ENCODE measurements at places on chromosomes 2 and 18.

- DNase-seq, result no peak
Observed at GRCh38 chr18:55002261-55002660, 43.0 kb upstream of the CCDC68 start.

- DNase-seq, result no peak
Observed at GRCh38 chr2:217951091-217951490, 51.7 kb downstream of the TNS1 start.

DNA sequence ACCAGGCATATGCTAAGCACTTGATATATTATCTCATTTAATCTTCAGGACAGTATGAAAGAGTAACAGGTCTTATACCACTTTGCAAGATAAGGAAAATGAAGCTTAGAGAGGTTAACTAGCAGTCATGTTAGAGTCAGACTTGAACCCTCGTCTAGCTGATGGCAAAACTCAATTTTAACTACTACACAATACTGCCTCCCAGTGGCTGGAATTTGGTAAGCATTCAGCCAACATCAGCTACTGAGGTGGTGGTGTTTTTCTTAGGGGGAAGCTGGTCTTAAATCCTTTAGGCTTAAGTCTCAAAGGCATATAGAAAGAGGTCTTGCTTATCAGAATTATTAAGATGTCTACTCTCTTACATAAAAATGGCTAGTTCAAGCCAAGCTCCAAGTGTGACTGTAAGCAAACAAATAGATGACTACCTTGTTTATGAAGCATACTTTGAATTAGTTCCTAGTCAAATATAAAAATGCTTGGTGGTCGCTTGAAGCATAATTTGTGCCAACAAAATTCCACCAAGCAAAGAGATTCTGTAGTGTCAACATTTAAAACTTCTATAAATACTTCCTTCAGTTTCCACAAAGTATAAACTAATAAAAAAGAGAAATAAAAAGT, 325.4 kb upstream of the FIGN start:
- DNase-seq, result no peak

DNA sequence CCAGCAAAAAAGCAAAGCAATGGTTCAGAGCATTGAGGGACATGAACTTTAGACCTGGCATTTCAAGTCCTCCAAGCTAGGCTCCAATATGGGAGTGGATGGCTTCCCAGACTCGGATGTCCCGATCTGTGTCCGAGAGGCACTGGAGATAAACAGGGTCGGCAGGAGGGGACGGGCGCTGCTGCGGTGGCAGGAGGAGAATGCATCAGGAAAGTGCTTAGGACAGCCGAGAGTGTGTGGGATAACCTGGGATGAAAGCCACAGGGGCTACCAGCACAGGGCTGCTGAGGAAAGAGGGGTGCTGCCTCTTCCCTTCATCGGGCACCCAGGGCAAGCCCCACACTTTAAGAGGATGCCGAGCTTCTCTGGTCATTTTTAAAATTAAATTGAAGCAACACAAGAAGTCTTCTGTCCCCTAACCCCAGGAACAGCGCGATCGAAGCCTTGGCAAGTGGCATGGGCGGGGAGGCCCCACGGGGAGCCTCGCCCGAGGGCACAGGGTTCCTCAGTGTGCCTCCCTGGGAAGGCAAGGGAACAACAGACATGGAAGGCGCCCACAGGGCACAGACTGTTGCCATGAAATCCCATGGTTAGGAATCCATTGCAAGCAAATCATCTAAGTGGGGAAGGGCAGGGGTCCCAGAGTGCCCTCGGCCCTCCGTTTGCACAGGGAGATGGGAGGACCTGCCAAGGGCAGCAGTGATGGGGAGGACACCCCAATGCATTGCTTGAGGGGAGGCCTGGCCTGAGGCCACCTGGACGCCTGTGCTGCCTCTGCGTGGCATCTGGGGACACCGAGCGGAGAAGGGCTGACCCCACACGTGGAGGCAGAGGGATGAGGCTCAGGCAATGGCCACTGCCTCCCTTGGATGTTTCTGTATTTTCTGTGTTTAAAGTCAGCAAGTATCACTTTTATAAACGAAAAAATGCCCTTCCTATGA, 78.5 kb upstream of the GPC1 start:
- DNase-seq, result no peak

DNA sequence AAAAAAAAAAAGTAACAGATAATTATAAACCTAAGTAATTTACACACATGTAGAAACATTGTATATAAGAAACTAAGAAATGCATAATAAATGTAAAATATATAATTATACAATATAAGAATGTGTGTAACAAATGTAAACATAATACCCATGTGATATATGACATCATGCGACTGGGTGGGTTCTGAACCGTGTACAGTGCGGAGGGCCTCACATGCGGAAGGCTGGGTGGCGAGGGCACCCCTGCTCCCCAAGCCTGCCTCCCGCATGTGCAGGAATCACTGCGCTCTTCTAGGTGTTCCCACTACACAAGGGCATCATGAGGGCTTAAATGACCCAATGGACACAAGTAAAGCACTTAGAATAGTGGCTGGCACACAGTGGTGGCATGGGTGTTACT, 2.0 kb downstream of the PTPN18 start:
- no peak for DNase-seq

- no peak for DNase-seq
Observed at GRCh38 chr2:72236445-72237067, 88.9 kb upstream of the CYP26B1 start.

GRCh38 chr18:58609536-58609993, 19.3 kb downstream of the ALPK2 start:
- no peak for DNase-seq

GRCh38 chr2:154452471-154452870, 246.0 kb upstream of the KCNJ3 start:
- DNase-seq, result no peak

GRCh38 chr2:154402213-154402612, 296.3 kb upstream of the KCNJ3 start:
- DNase-seq, result no peak

DNA sequence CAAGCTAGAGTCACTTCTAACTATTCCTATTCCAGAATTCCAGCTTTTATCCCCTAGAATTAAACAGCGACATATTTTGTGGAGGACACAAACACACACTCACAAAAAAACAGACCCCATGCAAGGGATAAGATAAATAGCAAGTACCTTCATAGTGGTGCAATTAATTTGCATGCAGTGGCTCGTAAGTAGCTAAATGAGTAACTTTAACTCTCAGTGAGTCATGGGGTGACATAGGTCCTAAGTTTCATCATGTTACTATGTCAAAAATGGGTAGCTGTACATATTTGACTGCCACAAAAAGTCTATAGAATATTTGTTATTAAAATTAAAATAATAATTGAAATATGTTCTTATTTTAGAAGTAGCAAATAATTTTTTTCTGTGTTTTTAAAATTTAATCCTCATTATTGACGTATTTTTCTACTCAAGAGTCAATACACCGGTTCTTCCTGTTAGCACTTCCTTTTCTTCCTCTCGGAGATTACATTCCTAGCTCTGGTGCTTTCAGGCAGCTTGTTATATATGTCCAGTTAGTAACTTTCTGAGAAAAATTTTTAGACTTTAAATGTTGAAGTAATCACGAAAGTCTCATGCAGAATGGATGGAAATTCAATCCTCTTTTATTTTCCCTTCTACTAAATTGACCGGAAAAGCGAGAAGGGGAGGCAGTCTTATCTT, 247.0 kb downstream of the KCNH7 start:
- no peak for DNase-seq

DNA sequence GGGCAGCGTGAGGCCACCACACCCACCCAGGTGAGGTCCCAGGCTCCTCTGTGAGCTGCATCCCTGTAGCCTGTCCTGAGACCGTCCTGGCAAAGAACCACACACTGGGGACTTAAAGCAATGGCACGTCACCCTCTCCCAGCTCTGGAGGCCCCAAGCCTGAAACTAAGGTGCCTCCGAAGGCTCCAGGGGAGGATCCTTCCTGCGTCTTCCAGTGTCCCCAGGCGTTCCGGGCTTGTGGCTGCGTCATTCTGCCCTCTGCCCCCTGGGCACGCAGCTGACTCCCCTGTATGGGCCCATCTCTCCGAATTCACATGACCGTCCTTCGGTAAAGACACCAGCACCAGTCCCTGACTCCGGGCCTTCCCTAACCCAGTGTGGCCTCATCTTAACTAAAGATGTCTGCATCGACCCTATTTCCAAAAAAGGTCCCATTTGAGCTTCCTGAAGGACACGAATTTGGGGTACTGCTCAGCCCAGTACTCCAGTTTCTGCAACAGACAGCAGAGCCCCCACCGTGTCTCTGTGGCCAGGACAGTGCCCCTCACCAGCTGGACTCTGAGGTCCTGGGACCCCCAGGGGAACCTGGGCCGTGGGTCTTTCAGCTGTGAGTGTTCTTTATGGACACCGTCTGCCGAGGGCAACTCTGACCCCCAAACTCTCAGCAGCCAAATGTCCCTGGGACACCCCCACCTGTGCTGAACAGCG, 75.2 kb upstream of the CTDP1 start:
- DNase-seq, result no peak

DNA sequence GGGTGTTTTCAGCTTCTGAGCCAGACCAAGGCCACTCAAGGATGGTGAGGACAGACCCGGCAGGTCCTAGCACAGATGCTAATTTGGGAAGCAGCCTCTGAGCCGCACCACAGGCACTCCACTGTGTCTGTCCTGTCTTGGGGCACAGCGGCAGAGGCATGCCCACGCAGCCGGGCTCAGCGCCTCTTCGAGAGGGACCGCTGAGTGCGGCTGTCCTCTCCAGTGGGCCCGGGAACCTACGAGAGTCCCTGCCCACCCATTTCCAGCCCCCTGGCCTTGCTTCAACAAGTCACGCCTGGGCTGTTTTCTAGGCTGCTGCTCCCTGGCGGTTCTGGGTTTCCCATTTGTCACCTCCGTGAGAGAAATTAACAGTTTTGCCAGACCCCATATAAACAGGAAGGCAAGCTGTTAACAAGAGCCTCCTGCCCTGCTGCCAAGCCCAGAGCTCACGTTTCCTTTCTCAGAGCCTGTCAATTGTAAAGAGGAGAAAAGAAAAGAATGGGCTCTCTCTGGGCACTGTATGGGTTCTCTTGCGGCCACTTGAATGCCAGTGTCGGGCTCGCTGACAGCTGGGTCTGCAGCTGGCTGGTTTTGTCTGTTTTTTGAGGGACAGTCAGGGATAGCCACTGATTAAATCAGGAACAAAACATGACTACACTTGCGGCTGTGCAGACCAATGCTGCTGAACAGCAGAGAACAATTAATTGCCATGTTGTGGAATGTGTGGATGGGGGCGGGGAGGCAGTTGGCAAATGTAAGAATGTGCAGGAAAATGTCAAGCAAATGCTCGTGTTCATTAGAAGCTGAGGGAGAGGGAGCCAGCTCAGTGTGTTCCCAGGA, 30.6 kb downstream of the TMEM17 start:
- no peak for DNase-seq

GRCh38 chr2:43737855-43738254, 36.0 kb upstream of the DYNC2LI1 start:
- no peak for DNase-seq

DNA sequence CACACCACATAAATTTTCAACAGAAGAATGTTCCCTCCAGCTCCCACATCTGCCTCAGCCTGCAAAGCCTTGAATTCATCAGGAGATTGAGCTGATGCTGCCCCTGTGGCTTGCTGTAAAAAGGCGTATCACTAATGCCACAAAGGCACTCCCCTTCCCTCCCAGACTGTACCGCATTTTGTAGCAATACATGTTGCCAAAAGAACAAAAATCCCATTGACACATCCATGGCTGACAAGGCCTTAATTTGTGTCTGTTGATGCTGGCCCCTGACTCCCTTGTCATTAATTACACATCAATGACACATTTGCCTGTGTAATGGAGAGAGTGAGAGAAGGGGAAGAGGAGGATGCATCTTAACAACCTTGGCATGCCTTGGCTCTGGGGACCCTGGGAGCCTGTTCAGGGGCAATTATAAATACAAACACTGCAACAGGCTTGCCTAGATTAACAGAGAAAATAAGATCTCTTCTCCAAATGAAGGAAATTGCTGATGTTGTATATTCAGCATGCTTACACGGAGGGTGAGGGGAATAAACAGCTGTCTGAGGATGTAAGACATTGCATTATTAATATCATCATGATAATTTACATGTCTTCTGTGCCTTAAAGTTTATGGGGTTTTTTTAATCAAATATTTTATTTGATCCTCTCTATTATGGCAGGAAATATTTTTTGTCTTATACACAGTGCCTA, 264.0 kb downstream of the SUCLG1 start:
- DNase-seq, result no peak

GRCh38 chr2:208783184-208783583, 376.6 kb downstream of the PTH2R start:
- DNase-seq, result no peak

GRCh38 chr2:129229830-129230441, 749.5 kb upstream of the RAB6C start:
- no peak for DNase-seq

- DNase-seq, result no peak
Observed at GRCh38 chr18:63686871-63687270, 15.9 kb upstream of the SERPINB11 start.

- DNase-seq, result no peak
Observed at GRCh38 chr2:111035830-111036441, 84.8 kb upstream of the BCL2L11 start.

GRCh38 chr2:234694244-234695013, 197.5 kb upstream of the ARL4C start:
- DNase-seq, result no peak

GRCh38 chr2:8528863-8529262, 153.0 kb upstream of the ID2 start:
- DNase-seq, result no peak

DNA sequence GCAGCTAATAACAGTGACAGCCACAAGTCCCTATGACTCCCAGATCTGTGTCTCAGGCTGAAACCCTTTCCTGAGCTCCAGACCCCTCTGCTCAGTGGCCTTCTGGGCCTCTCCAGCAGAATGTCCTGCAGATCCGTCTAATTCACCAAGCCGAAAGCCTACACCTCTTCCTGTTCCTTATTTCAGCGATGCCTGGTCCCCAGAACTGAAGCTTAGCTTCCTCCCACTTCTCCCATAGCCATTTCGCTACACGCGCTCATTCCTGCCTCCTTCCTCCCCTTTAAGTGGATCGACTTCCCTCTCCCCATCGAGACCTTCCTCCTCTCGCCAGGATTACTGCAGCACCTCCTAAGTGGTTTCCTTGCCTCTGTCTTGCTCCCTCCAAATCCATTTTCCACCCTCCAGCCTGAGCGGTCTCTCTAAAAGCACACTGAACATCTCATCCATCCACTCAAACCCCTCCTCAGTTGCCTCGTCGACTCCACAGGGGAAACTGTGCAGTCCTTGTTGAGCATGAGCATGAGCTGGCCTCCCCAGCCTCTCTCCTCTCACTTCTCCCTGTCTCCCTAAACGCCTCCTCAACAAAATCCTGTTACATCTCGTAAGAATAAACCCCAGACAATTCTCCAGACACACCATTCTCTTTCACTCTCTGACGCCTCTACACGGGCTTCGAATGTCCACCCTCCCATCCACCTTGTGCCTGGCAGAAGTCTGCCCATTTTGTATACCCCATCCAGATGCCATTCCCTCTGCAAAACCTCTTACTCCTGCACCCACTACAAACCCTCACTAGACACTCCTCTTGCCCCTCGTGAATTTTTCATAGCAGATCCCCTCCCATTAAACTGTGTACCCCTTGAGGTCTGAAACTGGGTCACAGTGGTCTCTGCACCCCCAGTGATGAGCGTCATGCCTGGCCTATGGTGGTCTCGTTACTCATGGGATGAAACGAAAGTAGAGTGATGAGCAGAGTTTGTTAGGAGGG, 232.6 kb downstream of the ATAD2B start:
- no peak for DNase-seq

GRCh38 chr2:85840091-85840490, 48.7 kb downstream of the ST3GAL5 start:
- DNase-seq, result no peak

Data from stimulated activated CD8-positive, alpha-beta memory T cell treated with anti-CD3 and anti-CD28 coated beads, Interleukin-4, amount 100 ng/mL, for 4 hours (primary cell).